NCI-H2171 (cell line): ENCODE measurements at places on chromosomes 1 and 21.

- no peak for DNase-seq
Observed at GRCh38 chr1:167430849-167431242, 87.5 kb downstream of the CD247 start.

DNA sequence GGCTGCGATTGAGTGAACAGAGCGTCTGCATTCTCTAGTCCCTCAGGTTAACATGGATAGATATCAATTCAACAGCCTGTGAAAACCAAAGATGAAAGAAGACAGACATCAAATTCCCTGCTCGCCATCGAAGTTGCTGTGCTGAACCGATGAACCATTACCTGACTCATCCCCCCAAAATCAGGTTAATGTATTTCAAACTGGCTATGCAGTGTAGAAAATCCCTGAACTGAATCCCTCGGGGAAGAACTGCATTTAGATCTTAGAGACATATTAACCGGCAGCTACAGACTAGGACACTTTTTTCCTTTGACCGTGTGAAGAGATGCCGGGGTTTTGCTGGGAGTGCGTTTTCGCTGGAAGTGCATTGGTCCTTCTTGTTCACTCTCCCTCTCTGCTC lies 213.2 kb upstream of the KIAA0040 start:
- no peak for DNase-seq

GRCh38 chr1:109398343-109399225 lies 866 bp upstream of the SORT1 start:
- DNase-seq: no peak

GRCh38 chr1:159261721-159262494 lies 40.2 kb upstream of the FCER1A start:
- DNase-seq: no peak

DNA sequence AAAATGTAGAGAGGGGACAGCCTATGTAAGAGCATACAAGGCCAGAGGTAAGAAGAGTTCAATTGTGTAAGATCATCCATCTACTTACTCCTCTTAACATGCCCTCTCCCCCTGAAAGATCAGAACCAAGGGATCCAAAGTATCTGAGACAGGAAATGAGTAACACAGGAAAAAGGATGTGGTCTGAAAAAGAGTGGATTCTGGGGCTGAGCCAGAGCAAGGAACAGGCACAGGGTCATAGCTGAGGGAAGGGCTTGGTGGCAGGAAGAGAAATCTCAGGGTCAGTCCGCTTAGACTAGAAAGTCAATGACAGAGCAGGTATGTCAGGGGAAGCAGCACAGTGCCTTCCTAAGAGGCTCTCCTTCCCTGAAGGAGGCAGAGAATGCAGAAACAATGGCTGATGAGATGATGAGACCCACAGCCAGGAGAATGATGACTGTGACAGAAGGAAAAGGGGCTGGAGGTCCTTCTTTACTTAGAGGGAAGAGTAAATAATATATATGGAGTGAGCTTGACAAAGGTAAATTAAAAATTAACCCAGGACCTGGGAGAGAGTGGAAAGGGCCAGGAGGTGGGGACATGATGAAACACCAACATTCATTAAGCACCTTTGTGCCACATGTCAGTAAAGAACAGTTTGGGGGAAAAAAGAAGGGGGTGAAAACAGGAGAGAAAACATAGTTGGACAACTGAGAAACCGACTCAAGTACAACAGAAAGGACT lies 26.2 kb upstream of the A3GALT2 start:
- no peak for DNase-seq

GRCh38 chr1:156767879-156768604 lies 707 bp downstream of the PRCC start:
- no peak for DNase-seq

DNA sequence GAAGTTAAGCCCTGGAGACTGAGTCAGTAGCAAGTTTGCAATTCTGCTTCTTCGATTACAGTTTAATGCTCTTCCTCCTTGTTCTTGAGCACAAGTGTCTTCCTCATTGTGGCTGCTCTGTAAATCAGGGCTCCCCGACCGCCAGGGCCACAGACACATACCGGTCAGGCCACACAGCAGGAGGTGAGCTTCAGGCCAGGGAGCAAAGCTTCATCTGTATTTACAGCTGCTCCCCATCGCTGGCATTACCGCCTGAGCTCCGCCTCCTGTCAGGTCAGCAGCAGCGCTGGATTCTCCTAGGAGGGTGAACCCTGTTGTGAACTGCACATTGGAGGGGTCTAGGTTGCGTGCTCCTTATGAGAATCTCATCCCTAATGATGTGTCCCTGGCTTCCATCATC lies 1.7 kb upstream of the TRAPPC10 start:
- DNase-seq: no peak

GRCh38 chr1:102586022-102586421 lies 522.3 kb downstream of the COL11A1 start:
- no peak for DNase-seq

DNA sequence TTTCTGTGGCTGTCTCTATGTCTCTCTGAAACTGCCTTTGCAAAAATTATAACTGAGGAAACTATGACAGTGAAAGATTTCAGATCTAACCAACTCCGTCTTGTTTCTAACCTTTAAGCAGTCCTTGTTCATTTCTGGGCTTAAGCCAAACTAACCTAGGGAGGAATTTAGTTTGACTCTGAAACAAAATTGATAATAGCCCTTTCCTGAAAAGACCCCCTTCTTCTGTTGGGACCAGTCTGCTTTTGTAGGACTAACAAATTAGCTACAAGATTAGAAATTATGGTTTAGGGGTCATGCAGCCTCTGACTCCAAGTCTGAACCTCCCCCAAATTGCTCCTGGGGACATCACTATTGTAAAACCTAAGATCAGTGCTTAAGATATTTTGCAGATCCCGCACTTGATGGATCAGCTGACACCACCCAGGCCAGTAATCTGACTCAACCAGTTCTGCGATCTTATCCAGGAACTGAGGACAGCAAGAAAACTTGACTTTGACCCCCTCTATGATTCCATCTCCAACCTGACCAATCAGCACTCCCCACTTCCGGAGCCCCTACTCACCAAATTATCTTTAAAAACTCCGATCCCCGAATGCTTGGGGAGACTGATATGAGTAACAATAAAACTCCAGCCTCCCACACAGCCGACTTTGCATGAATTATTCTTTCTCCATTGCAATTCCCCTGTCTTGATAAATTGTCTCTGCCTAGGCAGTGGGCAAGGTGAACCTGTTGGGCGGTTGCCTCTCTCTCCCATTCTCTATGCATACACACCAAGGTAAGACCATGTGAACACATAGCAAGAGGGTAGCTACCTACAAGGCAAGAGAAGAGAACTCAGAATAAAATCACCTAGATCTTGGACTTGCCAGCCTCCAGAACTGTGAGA lies 11.1 kb upstream of the TRIM63 start:
- DNase-seq: no peak

DNA sequence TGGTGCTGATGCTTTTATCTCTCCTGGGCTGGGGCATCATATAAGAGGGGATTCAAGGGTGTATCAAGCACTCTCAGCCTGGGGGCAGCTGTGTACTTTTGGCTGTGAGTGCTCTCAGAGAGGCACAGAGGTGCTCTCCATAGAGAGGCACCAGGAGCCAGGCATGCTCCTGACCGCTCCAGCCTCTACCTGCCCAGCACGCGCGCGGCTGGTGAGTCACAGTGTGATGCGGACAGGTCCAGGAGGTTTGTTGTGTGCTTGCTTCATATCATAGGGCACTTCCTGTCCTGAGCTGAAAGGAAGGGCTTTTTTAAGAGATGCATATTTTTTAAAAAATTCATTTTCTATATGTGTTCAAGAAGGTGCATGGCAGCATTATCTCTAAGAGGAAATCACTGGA lies 93.6 kb upstream of the BCAR3 start:
- no peak for DNase-seq

DNA sequence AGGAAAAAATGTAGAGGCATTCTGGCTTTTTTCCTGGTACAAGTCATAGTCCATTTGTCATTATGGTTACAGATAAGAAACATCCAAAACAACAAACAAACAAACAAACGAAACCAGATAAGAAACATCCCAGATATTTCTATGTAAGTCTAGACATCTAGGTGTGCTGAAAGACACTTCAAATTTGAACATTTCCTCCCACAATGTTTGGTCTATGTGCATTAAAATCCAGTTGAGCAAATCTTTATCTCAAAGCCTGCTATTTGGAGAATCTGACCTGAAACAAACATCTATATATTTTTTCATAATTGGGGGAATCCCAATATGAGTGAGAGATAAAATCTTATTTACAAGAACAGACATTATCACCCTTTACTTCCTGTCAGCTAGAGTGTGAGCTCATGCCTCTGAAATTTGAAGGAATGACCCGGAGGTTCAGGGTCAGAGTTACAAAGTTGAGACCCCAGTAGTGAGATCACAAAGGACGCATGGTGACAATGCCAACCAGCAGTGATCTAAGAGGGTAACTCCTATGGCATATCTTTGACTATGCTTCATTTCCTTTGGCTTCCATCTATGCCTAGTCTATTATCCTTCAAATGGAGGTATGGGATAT lies 182.9 kb upstream of the ATP1B1 start:
- DNase-seq: no peak

DNA sequence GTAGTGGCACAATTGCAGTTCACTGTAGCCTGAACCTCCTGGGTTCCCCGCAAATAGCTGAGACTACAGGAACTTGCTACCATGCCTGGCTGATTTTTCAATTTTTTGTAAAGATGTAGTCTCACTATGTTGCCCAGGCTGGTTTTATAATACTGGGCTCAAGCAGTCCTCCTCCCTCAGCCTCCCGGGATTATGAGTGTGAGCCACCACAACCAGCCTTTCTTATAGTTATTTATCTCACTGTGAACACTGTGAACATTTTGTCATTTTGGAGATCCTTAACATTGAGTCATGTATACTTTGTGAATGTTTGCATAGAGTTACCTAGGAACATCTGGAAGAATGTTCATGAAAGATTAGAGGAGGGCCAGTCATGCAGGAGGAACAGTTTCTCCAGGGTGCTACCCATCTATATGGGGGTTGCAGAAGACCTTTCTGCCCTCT lies 127.1 kb upstream of the CACYBP start:
- no peak for DNase-seq

DNA sequence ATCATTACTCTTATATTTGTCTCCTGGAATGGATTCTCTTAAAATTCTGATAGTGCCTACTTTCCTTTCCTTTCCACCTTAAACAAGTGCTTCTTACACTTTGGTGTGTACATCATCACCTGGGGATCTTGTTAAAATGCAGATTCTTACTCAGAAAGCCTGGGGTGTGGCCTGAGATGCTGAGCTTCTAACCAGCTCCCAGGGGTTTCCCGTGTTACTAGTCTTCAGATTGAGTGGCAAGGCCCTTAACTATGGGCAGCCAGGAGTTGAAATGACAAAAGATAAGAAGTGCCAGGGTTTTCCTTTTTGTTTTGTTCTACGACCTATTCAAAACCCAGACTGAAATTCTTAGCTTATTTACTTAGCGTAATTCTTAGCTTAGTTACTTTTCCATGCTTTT lies 159.2 kb downstream of the HFM1 start:
- no peak for DNase-seq

DNA sequence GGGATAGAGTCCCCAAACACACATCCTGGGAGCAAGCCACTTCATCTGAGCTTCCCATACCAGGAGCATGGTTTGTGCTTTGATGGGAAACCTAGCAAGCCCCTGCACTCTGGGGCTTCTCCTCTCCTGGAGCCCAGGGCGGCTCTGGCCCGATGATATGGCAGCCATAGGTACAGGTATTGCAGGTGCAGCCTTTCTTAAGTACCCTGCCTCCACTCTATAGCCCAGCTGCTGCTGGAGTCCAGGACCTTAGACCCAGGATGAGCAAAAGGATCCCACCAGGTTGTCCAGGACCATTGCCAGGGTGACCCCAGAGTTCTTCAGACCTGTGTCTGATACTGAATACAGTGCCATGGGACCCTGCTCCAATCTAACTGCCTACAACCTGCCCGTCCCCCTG lies 4.2 kb downstream of the C1orf226 start:
- no peak for DNase-seq

GRCh38 chr1:38270849-38271633 lies 224.4 kb upstream of the POU3F1 start:
- no peak for DNase-seq

DNA sequence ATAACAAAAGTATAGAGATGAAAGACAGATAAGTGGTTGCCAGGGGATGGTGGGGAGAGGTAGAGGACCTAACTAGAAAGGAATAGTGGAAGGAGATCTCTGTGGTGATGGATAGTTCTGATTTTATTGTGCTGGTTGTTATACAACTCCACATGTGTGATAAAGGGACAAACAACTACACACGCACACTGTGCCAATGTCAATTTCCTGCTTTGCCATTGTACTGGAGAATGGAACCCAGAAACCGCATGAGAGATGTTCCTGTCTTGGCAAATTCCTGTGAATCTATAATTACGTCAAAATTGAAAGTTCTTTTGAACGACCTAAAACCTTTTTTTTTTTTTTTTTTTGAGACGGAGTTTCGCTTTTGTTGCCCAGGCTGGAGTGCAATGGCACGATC lies 11.0 kb downstream of the TNFRSF9 start:
- DNase-seq: no peak

DNA sequence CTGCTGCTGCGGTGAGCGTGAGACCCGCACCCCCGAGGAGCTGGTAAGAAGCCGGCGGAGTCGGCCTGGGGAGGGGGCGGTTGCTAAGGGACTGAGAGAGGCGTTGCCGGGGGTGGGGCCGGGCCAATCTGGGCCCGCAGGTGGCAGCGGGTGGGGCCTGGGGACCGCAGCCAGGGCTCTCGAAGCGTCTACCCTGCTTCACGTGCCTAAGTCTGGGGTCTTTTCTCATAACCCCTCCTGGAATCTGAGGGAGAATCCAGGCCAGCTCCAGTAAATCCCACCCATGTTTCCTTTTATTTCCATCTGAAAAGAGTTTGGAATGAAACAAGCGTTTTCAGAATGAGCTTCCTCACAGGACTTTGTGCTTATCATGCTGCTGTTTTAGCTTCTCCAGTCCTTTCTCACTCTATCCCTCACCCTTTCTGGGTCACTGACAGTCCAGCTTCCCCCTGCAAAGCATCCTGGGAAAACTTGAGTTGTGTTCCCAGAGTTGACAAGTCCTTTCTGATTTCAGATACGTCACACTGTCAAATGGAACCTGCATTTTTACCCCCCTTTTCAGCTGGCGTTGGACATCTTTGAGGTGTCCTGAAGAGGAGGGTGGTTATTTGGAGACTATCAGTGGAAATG lies 431 bp downstream of the CLCN6 start:
- DNase-seq: no peak

DNA sequence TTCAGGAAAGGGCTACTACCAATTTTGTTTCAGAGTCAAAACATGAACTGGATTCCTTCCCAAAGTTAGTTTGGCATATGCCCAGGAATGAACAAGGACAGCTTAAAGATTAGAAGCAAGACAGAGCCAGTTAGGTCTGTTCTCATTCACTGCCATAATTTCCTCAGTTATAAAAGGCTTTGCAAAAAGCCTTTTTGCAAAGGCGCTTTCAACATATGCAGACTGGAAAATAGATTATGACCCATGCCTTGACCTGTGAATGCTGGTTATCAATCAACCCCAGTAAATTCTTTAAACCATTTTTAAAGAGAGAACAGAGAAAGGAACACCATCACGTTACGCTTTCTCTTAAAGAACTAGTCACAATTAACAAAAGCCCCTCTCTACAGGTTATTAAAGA lies 1.7 kb upstream of the FRRS1 start:
- no peak for DNase-seq
